Stimulated activated CD8-positive, alpha-beta memory T cell treated with anti-CD3 and anti-CD28 coated beads, Interleukin-4, amount 100 ng/mL, for 4 hours (primary cell): ENCODE measurements at places on chromosomes 4 and X.

GRCh38 chr4:118950929-118951570 lies 62.4 kb downstream of the SYNPO2 start:
- no peak for DNase-seq

GRCh38 chr4:165394275-165394674 lies 15.5 kb downstream of the CPE start:
- no peak for DNase-seq

- no peak for DNase-seq
Observed at GRCh38 chrX:142428916-142429315, 223.8 kb upstream of the MAGEC2 start.

GRCh38 chr4:40202474-40202873 lies 5.6 kb downstream of the RHOH start:
- no peak for DNase-seq

DNA sequence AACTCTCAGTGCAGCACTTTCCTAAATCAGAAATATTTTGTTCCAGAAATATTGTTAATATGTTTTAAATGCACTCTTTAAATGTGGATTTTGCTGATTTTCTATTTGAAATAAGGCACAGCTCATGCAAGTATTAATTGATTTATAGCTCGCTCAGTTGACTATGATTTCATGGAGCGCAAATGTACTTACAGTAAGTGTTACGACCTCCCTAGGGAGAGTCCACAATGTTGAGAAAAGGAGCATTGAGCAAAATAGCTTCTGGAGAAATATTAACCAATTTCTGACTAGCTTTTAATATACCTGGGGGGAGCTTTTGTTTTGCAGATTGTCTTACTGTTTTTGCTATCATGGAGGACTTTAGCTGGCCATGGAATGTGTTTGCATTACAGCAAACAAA lies 1687.5 kb downstream of the STIM2 start:
- DNase-seq, result no peak

GRCh38 chr4:91734682-91735081 lies 569.1 kb upstream of the GRID2 start:
- no peak for DNase-seq

DNA sequence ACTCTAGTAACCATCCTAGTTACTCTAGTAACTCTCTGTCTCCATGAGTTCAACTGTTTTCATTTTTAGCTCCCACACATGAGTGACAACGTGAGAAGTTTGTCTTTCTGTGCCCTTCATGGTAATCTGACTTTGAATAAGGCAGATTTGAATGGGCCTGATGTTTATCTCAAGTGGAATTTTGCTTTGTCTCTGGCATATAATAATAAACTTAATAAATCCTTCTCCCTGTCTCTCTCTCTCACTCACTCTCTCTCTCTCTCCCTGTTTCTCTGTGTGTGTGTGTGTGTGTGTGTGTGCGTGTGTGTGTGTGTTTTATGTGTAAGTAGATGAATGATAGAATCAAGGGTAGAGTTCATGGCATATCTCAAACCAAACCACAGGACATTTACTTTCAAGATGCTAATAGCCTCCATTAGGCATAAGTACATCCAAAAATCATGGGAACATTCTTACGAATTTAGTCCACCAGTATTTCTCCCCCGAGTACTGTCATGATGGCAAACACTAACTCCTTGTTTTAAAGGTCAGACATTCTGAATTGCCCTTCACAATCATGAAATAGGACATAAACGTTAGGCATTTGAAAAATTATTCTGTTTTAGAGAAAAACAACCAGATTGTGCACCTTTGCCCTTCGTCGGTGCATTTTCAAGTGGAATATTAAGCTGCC lies 193.1 kb downstream of the SPATA18 start:
- DNase-seq, result no peak

GRCh38 chr4:173530326-173531085 lies 477 bp upstream of the HAND2 start:
- DNase-seq, result no peak

DNA sequence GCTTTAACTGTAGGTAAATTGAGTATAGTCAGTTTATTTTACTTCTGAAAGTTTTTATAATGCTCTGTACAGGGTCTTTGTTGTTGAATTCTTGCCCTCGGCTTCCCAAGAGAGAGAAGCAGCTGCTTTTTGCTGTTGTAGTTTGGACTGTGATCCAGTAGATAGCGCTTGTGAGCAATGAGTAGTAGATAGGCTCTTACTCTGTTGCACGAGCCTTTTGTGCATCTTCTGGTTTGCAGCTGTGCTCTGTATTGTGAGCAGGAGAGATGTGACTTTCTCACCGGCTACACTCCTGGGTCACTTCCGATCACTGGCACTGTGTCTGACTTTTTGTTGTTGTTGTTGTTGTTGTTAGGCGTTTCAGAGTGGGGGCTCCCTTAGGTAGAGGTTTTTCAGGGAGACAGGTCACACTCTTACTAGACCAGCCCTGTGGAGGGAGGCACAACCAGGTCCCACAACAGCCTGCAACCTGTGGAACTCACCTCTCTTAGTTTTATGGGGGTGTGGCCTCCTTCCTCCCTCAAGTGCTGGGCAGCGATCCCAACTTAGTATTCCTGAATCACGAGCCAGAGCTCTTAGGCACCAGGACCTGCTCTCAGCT lies 822.1 kb upstream of the GALNTL6 start:
- no peak for DNase-seq

- DNase-seq, result no peak
Observed at GRCh38 chrX:56764975-56765791, 36.1 kb downstream of the NBDY start.

DNA sequence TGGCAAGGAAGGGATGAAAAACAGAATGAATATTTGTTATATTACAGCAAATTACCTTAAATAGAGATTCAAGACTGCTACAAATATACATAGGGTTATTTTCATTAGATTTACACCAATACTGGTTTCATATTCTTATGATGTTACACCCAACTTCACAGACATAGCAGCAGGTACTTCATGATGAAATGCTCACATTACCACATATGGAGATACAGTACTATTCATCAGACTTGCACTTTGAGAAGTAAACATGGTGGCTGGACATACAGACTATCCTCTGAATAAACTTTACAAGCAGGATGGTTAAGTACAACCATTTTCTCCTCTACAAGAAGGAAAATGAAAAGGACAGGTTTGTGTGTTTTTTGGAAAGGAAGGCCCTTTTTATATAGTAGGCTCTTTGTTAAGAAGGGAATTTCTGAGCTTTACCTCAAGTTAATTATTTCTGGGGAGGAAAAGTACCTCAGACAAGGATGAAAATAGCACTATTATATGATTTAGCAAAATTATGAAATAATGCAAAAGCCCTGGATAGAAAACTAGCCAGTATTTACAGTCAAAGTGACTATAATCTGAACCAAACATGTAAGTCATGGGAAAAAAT lies 12.0 kb upstream of the FAM120C start:
- no peak for DNase-seq

DNA sequence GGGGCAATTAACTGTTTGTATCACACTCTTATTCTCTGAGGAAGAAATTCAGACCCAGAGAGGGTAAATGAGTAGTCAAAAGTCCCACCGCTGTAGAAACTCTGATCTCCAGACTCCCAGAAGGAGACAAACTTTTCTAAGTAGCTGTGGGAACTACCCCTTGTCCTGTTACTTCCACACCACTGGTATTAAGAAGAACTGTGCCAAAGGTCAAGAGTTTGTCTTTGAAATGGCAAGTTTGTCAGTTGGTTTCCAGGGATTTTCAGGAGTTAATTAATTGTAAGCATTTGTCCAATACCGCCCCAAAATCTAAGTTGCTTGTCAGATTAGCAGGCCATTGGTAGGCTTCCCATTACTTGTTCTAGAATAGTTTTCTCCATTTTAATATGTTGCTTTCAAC lies 85.7 kb downstream of the GC start:
- no peak for DNase-seq

DNA sequence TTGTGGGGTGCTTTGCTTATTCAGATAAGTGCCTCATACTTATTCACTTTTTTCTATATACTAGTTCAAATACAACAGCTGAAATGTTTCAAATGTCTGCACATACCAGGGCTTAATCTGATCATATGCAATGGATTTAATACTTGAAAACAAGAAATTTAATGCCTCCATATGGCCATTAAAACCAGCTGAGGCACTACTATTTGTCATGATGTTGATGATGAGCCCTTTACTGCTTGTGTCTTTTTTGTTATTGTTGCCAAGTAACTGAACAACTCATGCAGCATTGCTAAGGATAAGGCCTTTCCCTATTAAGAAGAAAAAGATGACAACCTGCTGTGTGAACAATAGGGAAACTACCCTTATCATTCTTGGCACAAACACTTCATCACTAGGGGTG lies 52.5 kb downstream of the MAGEB10 start:
- no peak for DNase-seq

- peak; percentile 9 for DNase-seq
Observed at GRCh38 chrX:136250191-136251040, 784 bp downstream of the MAP7D3 start.

GRCh38 chrX:132090403-132091159 lies 37.2 kb downstream of the FRMD7 start:
- DNase-seq, result no peak

- no peak for DNase-seq
Observed at GRCh38 chrX:38699121-38699520, 102.1 kb upstream of the MID1IP1 start.

DNA sequence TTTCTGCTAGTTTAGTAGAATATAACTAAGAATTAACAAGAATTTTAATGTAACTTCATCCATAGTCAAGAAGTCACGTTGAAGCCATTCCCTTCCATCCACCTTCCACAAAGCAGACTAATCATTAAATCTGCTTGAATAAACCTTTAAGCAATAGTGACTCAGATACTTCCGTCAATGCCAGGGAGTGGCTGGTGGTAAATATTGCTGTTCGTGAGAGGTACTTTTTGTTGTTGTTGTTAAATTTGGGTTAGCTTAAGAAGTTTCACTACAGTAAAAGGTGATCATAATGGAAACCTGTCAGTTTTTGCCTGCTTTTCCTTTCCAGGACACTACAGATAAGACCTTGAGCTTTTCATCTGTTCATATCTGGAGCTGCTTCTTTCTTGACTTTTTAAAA lies 316.3 kb downstream of the TMA16 start:
- no peak for DNase-seq

- DNase-seq, result no peak
Observed at GRCh38 chrX:146224442-146224841, 406.8 kb downstream of the SLITRK2 start.

- no peak for DNase-seq
Observed at GRCh38 chrX:75158054-75158453, 2.0 kb upstream of the ABCB7 start.

DNA sequence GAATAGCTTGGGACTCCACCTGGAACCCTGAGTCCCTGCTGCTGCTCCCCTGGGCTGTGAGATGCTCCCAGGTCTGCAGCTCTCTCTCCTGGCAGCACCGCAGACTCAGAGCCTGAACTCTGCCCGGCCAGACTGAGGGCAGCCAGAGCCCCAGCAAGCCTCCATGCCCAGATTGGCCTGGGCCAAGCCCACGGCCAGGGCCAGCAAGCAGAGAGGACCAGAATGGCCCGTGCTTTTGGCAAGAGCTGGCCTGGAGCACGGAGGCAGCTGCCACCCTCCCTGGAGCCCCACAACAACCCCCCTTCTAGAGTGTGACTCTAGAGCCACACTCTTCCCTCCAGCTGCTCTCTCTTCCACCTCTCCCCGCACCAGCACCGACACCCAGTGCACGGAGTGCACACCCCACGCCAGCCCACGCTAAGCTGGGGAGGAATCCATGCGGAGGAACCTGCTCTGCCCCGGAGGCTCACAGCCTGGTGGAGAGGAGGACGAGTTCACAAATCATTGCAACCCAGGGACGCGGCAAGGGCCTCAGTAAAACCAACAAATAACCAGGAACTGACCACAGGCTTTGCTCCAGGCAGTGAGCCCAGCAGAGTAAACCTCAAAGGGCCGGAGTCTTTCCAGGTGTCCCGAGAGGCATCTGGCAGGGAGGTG lies 110.3 kb downstream of the HMX1 start:
- DNase-seq, result no peak

DNA sequence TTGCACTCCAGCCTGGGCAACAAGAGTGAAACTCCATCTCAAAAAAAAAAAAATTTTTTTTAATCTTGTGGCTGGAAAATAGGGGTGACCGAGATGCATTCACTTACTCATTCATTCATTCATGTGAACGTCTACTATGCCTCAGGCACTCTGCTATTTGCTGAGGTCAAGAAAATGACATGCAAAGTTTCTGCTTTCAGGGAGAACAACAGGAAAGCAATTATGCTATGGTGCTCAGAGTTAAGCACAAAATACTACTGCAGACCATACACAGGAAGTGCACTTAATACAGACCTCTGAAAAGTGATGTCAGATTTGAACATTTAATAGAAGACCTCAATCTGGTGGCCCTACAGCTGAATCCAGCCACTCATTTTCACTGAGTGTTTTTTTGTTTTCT lies 59.6 kb upstream of the DUSP21 start:
- DNase-seq, result no peak

DNA sequence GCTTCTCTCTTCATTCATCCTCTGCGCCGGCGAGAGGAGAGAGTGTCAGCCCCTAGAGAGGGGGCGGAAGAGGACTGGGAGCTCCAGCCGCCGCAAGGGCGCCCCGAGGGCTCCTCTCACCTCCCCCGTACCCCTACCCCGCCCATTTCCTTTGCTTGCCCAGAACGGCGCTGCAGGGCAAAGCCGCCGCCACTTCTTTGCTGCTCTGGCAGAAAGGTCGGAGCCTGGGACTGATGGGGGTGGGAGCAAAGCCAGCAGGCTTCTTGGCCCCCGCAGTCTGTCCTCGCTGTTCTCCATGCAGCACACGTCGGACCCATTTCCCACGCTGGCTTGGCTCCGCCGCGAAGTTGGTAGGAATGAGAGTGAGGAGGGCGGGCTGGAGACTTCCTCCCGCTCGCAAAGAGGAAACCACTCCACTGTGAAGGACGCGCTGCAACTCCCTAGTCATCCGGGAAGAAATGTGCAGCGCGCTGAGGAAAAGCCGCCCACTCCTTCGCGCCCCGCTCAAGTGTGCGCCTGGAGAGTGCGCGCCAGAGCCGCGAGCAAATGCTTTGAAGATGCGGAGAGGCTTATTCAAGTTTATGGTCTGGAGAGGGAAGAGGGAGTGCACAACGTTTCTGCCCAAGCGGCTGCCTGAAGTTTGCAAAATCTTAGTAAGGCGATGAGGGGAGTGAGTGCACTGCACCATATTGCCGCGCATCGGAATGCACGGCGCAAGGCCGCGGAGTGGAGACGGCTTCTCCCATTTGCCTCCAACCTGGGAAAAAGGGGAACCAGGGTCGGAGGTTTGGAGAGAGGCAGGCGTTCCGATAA lies 2.8 kb upstream of the PCDH7 start:
- DNase-seq, result no peak

DNA sequence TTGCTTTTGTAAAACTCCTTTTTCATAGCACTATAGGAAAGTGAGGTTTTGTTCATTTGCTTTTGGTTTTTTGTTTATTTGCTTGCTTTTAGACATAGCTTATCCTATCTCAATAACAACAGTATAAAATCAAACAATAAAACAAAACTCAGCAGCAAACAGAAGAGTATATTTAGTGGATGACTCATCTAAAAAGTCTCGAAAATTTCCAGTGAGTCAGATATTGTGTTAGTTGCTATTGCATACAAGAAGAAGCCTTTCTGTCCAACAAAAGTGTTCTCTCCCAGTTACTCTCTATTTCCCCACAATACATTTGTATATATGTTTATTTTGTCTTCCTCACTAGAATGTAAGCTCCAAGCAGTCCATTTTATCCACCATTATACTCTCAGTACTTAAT lies 36.0 kb upstream of the NPNT start:
- no peak for DNase-seq

- DNase-seq, result no peak
Observed at GRCh38 chr4:130485371-130485770, 1389.4 kb downstream of the C4orf33 start.
